ENCODE measurements at places on chromosomes 12 and 14.

- no peak for DNase-seq
These were observed 210.5 kb upstream of the PLEKHG7 start for GRCh38 chr12:92492291-92492690.

- no peak for DNase-seq
These were observed 465.8 kb downstream of the CCER1 start for GRCh38 chr12:90489141-90489540.

DNA sequence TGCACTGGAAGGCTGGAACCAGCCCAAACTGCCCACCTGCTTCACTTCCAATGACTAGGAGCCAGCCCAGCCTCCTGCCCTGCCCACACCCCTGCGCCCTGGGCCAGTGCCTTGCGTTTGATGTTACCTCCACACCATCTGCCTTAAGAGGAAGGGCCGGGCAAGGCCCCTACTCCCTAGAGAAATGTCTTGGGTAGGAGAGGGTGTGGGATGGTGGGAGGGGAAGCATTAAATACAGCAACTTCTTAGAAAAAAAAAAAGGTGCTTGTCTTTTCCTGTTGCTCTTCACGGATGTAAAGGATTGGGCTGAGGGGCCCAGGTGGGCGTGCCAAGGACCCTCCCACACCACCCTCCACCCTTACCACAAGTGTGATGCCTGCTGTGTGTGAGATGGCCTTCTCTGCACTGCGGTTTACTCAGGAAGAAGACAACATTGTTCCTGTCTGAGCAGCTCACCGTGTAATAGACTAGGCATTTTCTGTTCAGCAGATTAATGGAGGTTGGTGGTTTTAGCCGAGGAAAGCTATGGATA is 99.9 kb downstream of the NINJ2 start:
- DNase-seq = no peak

- no peak for DNase-seq
These were observed 149.6 kb downstream of the SLC38A6 start for GRCh38 chr14:61130512-61131260.

DNA sequence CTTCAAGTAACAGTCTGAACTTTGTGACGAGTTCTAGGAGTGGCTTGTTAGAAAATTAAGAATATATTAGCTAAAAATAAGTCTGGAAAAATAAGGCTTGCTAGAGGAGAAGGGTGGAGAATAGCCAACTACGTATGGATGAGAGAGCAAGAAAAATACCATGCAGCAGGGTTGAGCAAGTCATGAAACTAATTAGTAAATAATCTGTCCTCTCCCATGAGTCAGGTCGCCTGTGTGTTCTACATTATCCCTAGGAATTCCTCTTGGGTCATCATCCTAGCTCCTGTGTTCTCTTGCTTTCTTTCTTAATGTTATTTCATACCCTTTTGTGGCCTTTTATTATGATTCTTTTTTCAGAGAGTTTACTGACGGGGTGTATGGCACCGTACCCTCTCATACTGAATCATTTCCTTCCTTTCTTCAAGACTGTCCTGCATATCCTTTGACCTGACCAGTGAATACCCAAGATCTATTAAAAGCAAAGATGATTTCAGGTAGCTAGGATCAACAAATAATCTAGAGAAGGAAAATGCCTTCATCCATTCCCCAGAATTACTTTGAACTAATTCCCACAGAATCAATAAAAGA is 177.2 kb upstream of the NPAS3 start:
- no peak for DNase-seq

DNA sequence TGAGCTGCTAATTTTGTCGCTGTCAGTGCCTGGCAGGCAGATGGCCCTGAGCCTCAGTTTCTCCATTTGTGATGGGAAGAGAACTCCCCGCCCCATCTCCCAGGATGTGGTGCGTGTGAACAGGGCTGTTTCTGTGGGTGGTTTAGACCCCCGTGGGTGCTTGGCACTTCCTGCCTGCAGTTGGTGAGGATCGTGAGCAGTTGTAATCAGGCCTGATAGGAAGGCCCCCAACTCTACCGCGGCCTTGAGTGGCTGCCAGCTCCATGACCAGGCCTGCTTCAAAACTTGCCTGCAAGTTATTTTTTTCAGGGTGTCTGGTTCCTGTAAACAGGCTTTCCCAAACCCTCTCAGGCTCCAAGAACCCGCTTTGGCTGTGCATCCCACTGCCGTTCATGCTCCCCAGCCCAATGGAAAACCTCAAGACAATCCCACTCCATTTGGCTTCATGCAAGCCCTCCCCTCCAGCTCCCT is 138.4 kb downstream of the ZFP36L1 start:
- no peak for DNase-seq

- no peak for DNase-seq
These were observed 39.7 kb downstream of the PSMA6 start for GRCh38 chr14:35331605-35332516.

DNA sequence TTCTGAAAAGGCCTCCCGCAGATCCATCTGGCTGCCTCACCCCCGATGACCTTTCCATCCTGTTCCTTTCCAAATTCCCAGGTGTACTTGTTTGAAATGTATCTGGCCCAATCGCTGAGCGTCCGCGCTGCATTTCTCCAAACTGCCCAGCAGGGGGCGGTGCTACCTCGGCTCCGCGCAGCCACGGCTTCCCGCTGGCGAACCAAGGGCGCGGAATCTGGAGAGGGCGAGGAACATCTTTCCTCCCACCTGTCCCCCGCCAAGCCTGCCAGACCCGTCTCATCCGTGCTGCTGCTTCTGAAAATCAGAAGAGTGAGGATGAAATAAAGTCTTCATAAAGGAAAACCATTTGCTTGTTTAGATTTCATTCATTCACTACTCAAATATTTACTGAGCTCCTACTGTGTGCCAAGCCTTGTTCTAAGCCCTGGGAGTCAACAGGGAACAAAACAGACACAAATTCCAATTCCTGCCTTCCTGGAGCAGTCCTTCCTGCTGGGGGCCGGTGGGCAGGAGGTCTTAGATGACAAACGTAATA is 16.8 kb upstream of the MYL2 start:
- peak; percentile 59 for DNase-seq

DNA sequence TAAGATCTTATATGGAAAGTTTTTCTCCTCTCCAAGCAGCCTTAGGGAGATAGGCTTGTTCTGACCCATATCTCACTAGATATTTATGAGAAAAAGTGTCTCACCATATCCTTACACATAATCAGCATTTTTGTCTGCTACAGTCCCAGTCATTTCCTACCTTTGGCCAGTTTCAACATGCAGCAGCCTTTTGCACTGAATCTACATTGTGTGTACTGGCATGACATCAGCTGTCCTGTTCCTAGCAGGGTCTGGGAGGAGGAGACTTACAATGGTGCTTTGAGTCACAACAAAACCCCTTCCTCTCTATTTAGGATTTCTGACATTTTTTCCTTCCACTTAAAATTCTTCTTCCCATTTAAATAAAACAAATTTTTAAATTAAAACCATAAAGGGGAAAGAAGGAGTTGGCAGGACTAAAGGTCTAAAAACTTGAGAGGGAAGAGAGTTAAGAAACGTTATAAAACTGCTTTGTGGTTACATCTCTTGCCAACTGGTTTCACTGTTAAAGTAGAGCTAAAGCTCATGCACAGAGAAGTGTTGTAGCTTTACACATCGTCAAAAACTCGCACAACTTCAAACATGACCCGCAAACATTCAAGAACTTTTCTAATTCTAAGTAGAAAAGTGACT is 53.3 kb upstream of the CERS5 start:
- DNase-seq = peak; percentile 34

GRCh38 chr12:49230805-49231194 is 34.1 kb upstream of the TUBA1C start:
- no peak for DNase-seq

DNA sequence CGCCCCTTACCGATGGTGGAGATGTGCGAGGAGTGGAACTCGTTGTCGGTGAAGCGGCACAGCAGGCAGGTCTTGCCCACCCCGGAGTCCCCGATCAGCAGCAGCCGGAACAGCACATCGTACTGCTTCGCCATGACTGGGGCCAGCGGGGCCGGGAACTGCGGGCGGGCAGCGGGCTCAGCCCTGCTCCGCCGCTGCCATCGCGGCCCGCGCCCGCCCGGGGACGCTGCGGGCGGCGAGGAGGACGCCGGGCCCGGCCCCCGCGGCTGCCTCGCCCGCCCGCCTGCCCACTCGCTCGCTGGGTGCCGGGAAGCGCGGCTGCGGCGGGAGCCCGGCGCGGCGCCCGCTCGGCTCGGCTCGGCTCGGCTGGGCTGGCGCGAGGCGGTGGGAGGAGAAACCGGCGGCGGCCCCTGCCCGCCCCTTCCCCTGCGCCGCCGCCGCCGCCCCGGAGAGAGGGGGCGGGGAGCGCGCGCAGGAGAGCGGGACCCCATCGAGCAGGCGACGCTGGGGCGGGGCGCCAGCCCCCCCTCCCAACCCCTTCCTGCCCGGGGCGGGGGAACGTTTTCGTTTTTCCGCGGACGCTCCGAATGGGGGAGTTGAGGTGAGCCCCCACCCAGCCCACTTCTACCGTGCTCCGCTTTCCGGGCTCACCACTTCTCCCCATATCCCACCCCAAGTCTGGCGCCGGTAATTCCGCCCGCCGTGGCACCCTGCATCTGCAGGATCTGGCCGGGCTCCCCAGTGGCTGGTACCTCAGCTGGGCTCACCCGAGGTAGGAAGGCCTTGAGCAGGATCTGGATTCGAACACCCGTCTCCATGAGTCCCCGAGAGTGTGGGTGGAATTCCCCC is at the start of gene RAB15:
Gene RAB15, minus strand, starts transcription at position 394 of the 849 bp plus-strand sequence. Its CDS starts 260 bp downstream, at position 134.
- DNase-seq = peak; percentile 34

GRCh38 chr14:46581036-46581671 is 70.4 kb downstream of the RPL10L start:
- DNase-seq = no peak

DNA sequence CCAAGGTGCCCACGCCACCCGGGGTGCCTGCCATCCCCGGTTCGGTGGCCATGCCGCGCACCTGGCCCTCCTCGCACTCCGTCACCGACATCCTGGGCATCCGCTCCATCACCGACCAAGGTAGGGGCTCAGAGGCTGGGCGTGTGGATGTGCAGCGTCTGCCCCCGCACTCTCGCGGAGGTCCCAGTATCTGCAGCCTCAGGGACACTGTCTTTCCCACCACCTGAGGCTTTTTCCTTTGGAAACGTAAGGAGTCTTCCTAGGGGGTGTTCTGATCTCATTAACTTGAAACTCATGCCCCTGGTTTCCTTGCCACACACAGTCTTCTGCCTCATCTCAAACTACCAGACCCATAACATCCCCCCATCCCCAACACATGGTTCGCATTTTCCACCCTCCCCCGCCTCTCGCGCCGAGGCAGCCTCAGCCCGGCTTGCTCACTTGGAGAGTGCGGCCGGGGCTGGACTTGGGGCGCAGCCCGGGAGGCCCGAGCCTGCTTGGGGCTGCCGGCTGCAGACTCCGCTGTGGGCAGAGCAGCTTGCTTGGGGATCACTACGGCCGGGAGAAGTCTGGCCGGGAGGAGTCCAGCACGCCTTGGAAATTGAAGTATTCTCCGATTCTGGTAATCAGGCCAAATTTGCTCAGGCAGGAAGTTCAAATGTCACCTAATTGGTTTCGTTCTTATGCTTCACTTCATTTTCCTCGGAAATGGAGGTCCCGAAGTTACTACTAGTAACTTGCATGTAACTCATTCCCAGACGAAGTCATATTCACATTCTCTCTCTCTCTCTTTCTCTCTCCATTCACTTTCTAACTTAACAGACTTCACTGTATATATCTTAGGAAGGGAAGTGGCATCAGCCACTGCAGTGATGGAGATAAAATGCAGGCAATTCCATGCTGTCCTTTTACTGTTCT is 2.0 kb downstream of the PAX9 start:
- DNase-seq = no peak

- DNase-seq = no peak
These were observed 94.3 kb downstream of the C12orf42 start for GRCh38 chr12:103401421-103401820.

DNA sequence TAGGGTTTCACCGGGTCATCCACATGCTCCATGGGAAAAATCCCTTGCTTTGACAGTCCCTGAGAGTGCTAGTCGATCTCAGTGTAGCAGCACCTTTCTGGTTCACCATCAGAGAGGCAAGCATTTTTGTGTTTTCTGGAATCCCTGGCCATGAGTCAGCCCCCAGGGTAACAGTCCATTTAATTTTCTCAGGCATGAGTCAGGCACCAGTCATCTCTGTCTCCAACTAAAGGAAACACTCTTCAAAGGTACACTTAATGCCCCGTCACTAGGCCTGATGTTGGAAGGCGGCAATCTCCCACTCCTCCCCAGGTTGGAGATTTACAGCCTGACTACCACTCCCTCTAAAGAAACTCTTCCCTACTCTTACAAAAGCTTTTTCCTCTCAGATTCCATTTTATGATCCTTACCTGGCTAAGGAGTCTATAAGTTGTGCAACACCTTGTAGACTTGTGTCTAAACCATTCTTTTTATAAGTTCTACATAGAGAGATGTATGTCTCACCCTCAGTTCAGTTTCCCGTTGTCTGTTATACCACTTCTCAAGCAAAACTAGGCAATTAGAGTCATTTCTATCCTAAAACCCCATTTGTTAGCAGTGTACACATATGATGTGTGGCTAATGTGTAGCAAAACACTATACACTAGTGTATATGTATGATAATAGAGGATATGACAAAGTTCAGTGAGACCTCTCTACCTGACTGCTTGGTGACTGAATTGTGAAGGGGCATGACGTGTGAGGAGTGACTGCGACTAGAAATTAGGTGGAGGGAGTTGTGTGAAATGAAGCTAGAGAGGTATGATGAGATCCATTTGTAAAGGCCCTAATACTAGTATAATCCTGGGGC is 24.6 kb downstream of the TMEM19 start:
- no peak for DNase-seq

GRCh38 chr14:73242357-73242901 is 5.1 kb downstream of the PAPLN start:
- DNase-seq = no peak

GRCh38 chr12:46439793-46440511 is 67.4 kb upstream of the SLC38A2 start:
- no peak for DNase-seq

- no peak for DNase-seq
These were observed 151.4 kb downstream of the SSPN start for GRCh38 chr12:26346736-26347135.

DNA sequence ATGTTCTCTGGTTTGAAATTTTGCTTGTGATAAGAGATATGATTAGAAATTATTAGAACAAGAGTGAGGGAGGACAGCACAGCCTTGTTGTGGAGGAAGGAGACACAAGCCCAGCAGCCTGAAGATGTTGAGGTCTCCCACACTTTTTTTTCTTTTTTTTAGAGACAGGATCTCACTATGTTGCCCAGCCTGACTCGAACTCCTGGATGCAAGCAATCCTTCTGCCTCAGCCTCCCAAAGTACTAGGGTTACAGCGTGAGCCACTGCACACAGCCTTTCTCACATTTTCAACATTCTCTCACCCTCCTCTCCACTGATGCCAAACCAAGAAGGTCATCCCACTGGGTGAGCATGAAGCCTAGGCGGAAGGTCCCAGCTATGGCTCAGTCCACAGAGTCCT is 4.9 kb upstream of the KRT8 start:
- no peak for DNase-seq

Measured in activated T-cell treated with anti-CD3 and anti-CD28 coated beads for 48 hours (primary cell).